ENCODE measurements at places on chromosomes 4 and X.
A peak's percentile ranks its signal among the peaks of the same experiment; 100 is the strongest.

DNA sequence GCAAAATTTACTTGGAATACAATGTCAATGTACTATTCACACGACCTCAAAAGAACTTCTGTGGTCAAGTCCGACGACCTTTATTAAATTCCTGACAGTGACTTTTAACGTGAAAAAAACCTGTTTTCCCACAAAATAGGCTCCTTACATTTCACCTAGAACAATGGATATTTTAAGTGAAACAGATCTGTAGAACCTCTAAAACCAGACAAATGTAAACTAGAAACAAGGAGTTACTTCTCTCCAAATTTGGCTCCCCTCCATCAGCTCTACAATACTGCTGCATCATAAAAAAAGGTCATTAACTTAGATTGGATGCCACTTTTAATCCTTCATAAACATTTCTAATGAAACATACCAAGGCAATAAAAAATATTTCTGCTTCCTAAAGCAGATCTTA is 1.2 kb downstream of the NEK1 start:
- no peak for DNase-seq

GRCh38 chrX:104712515-104712914 is 146.5 kb downstream of the IL1RAPL2 start:
- DNase-seq, result no peak

DNA sequence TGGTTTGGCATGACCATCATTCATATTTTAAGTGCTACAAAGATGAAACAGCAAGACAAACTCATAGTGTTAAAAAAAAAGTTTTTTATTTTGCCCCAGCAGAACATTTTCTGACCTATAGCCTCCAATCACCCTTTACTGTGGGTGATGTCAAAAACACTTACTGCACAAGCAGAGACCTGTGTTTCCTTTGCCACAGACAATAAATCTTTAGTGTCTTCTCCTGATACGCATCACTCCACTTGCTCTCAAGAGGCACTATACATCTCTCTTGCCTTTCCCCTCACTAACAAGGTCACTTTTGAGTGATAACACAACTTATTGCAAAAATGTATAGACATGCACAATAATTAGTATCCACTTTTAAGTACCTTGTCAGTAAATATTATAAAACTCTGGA is 125.6 kb downstream of the ANTXR2 start:
- no peak for DNase-seq

GRCh38 chrX:103376979-103377324 is 614 bp downstream of the BEX3 start:
- DNase-seq, result peak; percentile 47

GRCh38 chrX:69138118-69138390 is 27.2 kb downstream of the PJA1 start:
- no peak for DNase-seq

DNA sequence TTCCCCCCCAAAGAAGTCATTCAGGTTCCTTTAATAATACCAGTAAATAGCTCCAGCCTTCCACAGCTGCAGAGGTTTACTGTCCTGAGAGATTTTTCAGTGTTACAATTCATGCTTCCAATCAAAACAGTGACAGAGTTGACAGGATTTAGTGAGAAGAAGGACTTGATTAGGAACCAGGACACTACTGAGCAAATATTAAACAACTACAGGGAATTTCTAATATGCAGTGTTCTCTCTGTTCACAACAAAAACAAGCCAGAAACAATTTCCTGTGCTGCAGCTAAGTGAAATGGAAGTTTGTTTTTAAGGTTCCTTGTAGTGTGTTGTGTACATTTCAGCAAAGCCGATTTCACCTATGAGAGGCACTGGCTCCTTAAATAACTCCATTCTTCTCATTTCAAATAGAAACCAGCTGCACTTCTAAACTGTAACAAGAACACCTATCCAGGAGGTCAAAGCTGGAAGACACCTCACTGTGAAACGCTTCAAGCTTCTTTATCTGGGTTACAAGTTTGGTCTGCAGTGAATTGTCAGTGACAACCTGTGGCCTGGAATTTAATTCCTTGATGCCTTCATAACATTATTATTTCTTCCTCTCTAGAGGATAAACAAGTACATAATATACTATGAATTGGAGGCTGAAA is 149.3 kb downstream of the RASL11B start:
- DNase-seq, result peak; percentile 10
